ENCODE measurements at places on chromosomes 2 and 18.

DNA sequence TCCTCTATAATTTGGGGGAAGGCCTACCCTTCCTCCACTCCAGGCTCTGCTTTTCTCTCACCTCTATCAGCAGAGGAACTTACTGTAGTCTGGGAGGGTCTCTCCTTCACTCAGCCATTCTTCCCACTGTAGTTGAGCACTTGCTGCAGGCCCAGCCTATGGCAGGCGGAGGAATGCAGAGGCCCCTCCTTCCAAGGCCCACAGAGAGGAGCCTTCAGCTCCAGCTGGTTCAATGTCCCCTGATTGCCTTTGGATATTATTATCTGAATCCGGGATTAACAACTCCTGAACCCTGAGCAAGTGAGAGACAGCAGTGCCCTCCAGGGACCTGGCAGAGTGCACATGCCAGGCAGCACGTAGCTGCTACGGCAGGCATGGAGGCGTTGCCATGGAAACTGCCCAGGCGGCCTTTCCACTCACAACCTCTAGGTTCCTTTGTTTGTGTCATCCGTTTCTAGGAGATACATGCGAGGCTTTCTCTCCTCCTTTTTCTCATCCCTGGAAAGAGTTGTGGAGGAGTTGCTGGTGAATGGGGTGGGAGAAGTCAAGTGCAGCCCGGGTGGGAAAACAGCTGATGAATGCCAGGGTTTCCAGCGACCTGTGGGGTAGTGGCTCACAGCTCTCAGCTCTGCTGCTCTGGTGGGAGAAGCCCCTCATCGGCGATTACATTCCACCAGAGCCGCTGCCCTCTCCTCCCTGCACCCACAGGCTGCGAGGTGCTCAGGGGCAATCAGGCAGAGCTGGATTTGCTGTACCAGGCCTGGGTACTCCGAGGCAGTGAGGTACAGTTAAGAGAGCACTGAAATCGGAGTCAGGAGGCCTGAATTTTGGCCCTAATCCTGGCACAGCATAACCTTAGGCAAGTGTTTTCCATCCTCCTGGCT lies 55.3 kb upstream of the HK2 start:
- peak; percentile 17 for DNase-seq

- peak; percentile 38 for DNase-seq
These were observed 148.4 kb downstream of the DOCK10 start for GRCh38 chr2:224893848-224894247.

DNA sequence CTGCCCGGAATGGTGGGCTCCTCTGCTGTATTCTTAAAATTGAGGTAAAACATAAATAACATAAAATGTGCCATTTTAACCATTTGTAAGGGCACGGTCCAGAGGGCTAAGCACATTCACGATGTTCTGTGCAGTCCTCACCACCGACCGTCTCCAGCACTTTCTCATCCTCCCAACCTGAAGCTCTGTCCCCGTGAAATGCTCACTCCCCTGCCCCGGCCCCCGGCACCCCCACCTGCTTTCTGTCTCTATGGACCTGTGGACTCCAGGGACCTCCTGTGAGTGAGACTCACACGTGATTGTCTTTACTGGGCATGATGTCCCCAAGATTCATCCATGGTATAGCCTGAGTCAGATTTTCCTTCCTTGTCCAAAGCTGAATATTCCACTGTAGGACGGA lies 38.7 kb upstream of the CTDP1 start:
- no peak for DNase-seq

- DNase-seq = peak; percentile 67
These were observed 7.7 kb upstream of the YWHAQ start for GRCh38 chr2:9638532-9638931.

- no peak for DNase-seq
These were observed 978.1 kb upstream of the CDH2 start for GRCh38 chr18:29154758-29155725.

GRCh38 chr2:11524470-11524869 lies 9.4 kb upstream of the GREB1 start:
- DNase-seq = no peak

- no peak for DNase-seq
These were observed 116.8 kb downstream of the XIRP2 start for GRCh38 chr2:167005096-167005495.

GRCh38 chr2:25265802-25266201 lies 75.9 kb downstream of the DNMT3A start:
- no peak for DNase-seq

All from suppressor macrophage treated with lipopolysaccharide for 1 hour (primary cell).